Right lung (tissue), 10 donors: ENCODE measurements at places on chromosomes 12 and 14. TPM values are rescaled to one million over a fixed set of nuclear protein-coding genes. Genes with fewer than 3 reads are reported as not detected.

DNA sequence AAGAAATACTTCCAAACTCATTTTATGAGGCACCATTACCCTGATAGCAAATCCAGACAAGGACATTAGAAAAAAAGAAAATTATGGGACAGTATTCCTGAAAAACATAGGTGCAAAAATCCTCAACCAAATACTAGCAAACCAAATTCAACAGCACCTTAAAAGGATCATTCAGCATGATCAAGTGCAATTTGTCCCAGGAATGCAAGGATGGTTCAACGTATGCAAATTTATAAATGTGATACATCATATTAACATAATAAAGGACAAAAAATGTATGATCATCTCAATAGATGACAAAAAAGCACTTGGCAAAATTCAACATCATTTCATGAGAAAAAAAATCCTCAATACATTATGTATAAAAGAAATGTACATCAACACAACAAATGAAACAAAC lies 162.9 kb downstream of the DUSP6 start:
- DNase-seq, result no peak

The TPPP2 gene
- 0.12 TPM for polyA plus RNA-seq

The SLC38A4 gene
- polyA plus RNA-seq, result 4.2 TPM

GRCh38 chr12:63133981-63134380 lies 17.0 kb downstream of the AVPR1A start:
- no peak for DNase-seq

The FZD10 gene
- 0.63 TPM for polyA plus RNA-seq

- DNase-seq, result no peak
Observed at GRCh38 chr12:95205685-95206084, 11.6 kb downstream of the FGD6 start.

- DNase-seq, result no peak
Observed at GRCh38 chr14:43539210-43539609, 967.9 kb downstream of the FSCB start.

The C14orf39 gene
- 1.4 TPM for polyA plus RNA-seq

DNA sequence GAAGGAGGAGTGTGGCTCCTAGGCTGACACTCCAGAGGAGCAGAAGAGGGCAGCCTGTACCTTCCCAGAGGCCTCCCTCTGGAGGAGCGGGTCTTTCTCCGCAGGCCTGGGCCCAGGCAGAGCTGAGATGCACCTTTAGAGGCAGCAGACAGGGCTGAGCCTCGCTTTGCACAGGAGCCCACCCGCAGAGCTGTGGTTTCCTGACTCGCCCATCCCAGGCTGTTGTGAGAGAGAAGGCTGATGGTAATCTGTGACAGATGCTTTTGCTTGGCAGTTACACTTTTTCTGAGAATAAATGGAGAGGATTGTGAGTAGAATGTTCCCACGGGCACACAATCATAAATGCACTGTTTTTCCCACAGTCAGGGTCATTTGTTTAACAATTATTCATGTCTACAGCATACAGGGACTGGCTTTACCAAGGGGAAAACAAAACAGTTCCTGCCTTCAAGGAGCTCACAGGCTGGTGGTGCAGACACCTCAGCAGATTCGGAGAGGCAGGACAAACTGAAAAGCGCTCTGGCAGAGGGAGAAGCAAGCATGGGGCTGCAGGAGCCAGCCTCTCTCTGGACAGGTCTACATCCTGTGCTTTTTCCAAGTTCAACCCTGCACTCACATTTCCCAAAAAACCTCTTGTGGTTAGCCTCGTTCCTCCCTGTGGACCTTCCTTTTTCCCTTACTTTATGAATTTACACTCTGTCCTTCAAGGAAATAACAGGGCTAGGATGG lies 13.9 kb downstream of the EVL start:
- no peak for DNase-seq

DNA sequence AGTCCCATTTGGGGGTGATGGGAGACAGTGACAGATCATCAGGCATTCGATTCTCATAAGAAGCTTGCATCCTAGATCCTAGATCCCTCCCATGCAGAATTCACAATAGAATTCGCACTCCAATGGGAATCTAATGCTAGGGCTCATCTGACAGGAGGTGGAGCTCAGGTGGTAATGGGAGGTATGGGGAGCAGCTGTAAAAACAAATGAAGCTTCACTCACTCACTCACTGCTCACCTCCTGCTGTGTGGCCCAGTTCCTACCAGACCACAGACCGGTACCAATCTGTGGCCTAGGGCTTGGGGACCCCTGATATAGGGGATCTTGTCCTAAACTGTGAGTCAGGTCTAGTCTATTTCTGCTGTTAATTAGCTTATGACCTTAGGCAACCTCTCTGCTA lies 40.1 kb upstream of the EPS8 start:
- no peak for DNase-seq

DNA sequence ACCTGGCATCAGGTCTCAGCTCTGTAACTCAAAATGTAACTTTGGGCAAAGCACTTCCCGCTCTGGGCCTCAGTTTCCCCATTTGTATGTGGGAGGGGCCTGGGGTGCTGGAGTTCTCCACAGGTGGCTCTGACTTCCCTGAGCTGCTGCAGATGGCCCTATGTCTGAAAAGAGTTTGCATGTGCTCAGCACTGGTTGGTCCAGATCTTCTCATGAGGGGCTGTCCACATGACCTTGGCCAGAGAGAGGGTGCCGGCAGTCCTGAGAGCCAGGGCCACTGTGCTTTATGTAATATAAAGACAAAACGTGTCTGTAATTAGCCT lies 7.2 kb upstream of the CACNA2D4 start:
- DNase-seq, result no peak

DNA sequence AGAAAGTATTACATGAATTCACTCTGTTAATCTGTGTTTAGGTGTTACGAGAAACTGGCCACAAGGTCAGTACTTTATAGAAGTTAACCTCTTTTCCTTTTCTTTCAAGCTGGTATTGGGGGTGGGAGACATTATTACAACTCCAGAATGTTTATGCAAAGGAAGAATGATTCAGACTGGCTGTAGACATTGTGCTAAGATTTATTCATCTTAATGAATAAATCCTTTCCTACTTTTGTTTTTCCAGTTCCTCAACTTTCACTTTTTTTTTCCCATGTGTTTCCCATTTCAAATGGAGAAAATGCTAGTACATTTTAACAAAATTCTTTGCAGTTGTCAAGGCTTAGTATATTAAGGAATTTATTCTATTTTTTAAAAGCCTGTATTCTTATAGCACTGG lies 1.3 kb downstream of the OTOGL start:
- no peak for DNase-seq

DNA sequence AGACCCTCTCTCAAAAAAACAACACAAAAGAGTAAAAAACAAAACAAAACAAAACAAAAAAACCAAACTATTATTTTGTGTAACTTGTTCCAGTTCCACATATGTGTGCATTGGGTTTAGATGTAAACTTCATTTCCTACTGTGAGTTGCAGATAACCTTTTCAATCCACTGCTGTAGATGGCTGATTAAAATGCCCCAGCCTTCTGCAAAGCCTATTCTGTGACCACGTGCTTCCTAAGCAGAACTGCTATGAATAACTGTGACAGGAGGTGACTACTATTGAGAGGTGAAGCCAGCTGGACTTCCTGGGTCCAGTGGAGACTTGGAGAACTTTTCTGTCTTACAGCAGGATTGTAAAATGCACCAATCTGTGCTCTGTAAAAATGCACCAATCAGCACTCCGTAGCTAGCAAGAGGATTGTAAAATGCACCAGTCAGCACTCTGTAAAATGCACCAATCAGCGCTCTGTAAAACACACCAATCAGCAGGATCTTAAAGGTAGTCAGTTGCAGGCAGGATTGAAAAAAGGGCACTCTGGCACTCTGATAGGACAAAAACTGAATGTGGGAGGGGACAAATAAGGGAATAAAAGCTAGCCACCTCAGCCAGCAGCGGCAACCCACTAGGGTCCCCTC lies 10.3 kb upstream of the ELK3 start:
- no peak for DNase-seq

DNA sequence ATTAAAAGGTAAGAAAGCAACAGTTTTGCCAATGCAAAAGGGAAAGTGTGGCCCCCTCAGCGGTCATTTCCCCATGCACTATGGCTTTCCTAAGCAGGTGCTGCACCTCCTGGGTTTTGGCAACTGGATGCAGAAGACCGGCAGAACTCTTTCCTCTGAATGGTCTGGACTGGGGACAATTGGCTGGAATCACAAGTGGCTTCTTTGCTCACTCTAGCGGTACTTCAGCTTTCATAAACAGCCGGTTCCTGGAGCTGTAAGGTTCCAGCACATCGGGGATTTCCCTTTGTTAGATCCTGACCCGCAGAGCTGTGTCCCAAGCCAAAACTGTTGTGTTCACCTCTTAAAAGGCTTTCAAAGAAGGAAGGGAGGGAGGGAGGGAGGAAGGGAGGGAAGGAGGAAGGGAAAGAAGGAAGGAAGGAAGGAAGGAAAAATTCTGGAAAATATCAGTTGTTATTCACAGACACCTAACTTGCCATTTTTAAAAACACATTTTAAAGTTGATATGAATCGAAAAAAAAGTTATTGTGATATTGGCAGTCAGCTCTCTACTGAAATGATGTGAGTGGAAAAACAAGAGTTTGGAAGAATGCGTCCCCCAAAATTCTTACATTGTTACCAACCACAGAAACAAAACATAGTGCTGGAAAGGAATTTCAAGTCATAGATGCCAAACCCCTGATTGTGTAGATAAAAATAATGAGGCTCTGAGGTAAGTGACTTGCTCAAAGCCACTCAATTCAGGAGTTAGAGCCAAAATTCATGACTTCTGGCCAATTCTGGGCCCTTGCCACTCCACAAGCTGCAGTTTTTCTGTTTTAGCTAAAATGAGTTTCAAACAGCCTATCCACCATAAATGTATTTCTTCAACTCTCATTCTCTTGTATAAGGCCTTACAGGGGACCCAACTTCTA lies 220.6 kb upstream of the HMGA2 start:
- peak; percentile 40 for DNase-seq

The SERPINA1 gene
- polyA plus RNA-seq, result 5.4 TPM

The GPR68 gene
- polyA plus RNA-seq, result 2.2 TPM

The C12orf56 gene
- polyA plus RNA-seq, result 0.09 TPM

DNA sequence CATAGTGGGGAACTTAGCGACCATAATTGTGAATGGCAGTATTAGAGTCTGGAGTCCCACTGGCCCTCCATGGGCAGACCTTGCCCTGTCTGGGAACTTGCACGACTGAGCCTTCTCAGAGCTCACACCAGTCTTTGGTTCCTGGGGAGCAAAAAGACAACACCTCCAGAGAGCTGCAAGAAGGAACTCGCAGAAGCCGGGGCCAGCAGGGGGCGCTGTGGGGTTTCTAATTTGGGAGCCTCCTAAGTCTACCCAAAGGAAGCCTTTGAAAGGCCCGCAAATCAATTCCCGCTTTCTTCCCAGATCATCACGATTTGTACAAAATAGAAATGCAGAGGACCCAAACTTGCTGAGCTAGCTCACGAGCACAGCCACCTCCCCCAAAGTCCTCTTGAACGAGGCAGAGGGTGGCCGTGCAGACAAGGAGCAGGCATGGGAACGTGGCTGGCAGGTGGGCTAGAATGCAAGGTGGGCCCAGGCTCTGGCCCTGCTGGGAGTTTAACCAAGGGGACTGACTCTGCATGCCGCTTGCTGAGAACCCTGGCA lies 46.3 kb upstream of the FBXO21 start:
- peak; percentile 18 for DNase-seq

DNA sequence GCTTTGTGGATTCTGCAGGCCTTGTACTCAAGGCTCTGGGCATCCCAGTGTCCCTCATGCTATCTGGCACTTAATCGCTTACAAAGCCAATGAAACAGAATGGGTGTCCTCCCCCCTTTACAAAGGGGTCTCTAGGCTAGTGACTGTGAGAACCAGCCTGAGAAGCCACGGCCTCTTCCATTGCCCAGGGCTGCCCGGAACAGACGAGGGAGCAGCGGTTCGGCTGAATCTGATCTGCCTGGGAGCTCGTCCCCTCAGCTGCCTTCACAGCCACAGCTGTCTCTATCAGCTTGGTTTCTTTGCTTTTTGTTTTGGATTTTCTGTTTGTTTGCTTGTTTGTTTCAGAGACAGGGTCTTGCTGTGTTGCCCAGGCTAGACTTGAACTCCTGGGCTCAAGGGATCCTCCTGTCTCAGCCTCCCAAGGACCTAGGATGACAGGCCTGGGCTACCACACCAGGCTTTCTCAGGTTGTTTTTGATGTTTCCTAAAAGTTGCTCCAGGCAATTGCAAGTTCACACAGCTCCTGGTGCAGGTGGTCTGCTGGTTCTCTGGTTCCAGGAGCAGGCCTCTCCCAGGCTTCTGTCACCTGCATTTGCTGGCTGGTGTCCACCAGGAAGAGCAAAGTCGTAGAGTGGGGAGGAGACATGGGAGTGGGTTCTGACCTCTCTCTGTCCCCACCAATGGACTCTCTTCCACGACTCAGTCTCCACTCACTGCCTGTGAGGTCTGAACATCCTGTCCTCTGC lies 10.9 kb upstream of the RIN3 start:
- no peak for DNase-seq

GRCh38 chr14:61280526-61281185 lies 482 bp downstream of the TMEM30B start:
- DNase-seq, result peak; percentile 65

- no peak for DNase-seq
Observed at GRCh38 chr14:23079716-23080115, 15.2 kb downstream of the ACIN1 start.

The SLCO1B1 gene
- polyA plus RNA-seq, result not detected

DNA sequence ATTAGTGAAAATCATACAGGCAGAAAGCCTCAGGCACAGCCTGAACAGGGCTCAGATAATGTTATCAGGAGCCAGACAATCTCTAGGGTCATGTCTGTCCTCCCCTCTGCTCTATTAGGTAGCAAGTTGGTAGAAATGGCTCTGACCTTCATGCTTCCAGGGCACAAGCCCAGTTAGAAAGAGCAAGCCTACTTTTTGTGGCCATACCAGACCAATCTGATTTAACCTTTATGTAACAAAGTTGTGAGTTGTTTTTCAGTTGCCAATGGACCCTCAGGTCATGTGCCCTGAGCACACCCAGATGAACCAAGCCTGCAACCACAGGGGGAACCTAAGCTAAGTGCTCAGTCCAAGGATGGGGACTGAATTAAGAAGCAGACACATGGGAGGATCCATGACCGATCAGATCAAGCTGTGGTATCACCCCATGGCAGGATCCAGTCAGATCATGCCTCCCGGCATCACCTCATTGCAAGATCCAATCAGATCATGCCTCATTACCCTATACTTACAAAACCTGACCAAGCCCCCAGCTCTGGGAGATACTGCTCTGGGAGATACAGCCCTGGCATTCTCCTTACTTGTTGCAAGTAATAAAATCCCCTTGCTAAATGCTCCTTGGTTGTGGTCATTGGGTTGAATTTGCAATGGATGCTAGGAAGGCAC lies 18.8 kb upstream of the HIGD1C start:
- no peak for DNase-seq

The ALKBH2 gene
- polyA plus RNA-seq, result 28.2 TPM

DNA sequence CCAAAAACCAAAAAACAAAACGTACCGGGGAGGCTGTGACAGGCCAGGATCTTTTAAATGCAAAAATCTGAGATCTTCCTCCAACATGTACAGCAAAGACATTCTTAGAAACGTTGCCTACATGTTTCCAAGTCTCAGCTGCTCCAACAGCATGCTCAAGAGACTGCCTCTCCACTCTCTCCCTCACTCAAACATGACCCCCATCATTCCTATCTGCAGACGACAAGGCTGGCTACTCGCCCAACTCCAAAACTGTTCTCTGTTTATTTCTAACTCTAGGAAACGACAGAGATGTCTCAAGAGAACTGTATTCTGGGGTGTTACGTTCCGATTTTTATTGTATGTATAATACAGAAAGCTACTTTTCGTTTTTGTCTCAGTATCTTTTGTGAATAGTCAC lies 57.5 kb upstream of the TMCC3 start:
- peak; percentile 90 for DNase-seq

GRCh38 chr12:130158754-130159059 lies 3.6 kb upstream of the FZD10 start:
- no peak for DNase-seq

The RITA1 gene
- 8.3 TPM for polyA plus RNA-seq

The TCL1B gene
- polyA plus RNA-seq, result not detected

GRCh38 chr12:93713060-93713459 lies 35.9 kb downstream of the CRADD start:
- no peak for DNase-seq
